Neural crest cell (in vitro differentiated cells): ENCODE measurements at places on chromosomes 4 and X. TPM values are rescaled to one million over a fixed set of nuclear protein-coding genes. Genes with fewer than 3 reads are reported as not detected.

GRCh38 chrX:55867708-55868107 is 150.2 kb downstream of the RRAGB start:
- no peak overlapping the region for H3K4me3 ChIP-seq
- H3K27ac ChIP-seq = no peak overlapping the region
- DNase-seq = no peak
- no peaks in the 10 kb centered on the region for H3K27me3 ChIP-seq

- no peak overlapping the region for H3K27ac ChIP-seq
- peaks cover 13% of the 10 kb centered on the region for H3K36me3 ChIP-seq
- H3K4me3 ChIP-seq = no peak overlapping the region
- H3K27me3 ChIP-seq = no peaks in the 10 kb centered on the region
- no peaks in the 10 kb centered on the region for H3K4me1 ChIP-seq
These were observed 274.4 kb downstream of the DCTD start for GRCh38 chr4:182642831-182643230.

GRCh38 chr4:183906739-183907651 is 1.9 kb downstream of the STOX2 start:
- H3K27me3 ChIP-seq = no peaks in the 10 kb centered on the region
- H3K4me1 ChIP-seq = peaks cover 14% of the 10 kb centered on the region
- peak; percentile 36 for DNase-seq
- peak overlapping the region; percentile 89 for H3K27ac ChIP-seq
- H3K4me3 ChIP-seq = no peak overlapping the region

DNA sequence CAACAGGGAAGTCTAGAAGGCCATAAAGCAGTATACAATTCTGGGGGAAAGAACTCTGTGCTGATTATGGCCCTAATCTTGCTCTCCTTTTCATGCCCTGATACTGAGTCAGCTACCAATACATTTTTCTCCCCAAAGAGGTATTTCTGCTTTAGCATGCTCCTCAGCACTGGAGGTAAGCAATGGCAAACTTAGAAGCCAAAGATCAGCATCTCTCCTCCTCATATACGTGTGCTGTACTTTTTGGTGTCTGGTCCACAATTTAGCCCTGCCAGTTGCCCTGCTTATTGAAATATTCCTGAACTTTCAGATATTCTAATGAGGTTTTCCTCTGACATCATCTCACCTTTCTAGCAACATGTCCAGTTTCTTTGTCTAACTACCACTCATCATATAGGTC is 226.2 kb downstream of the FSTL5 start:
- H3K4me3 ChIP-seq = no peak overlapping the region
- no peaks in the 10 kb centered on the region for H3K4me1 ChIP-seq
- H3K36me3 ChIP-seq = no peaks in the 10 kb centered on the region
- H3K27me3 ChIP-seq = no peaks in the 10 kb centered on the region
- no peak overlapping the region for H3K27ac ChIP-seq

The SERTM2 gene
- 0.11 TPM in 1 of 2 replicates, not detected in the other for total RNA-seq

GRCh38 chr4:139282065-139282720 is 2.2 kb upstream of the MGARP start:
- H3K36me3 ChIP-seq = no peaks in the 10 kb centered on the region
- no peak overlapping the region for H3K4me3 ChIP-seq
- H3K27ac ChIP-seq = no peak overlapping the region
- no peak for DNase-seq

- H3K4me1 ChIP-seq = peaks cover 12% of the 10 kb centered on the region
- no peak overlapping the region for H3K4me3 ChIP-seq
- H3K27me3 ChIP-seq = no peaks in the 10 kb centered on the region
- no peak overlapping the region for H3K27ac ChIP-seq
- peaks cover 13% of the 10 kb centered on the region for H3K36me3 ChIP-seq
These were observed 8.7 kb upstream of the ANK2 start for GRCh38 chr4:113040793-113041192.

GRCh38 chrX:63934791-63935190 is 149.8 kb upstream of the ARHGEF9 start:
- peaks cover 4% of the 10 kb centered on the region for H3K4me1 ChIP-seq
- no peak overlapping the region for H3K27ac ChIP-seq
- H3K27me3 ChIP-seq = no peaks in the 10 kb centered on the region
- DNase-seq = no peak
